ENCODE measurements at places on chromosomes 2 and 18.

DNA sequence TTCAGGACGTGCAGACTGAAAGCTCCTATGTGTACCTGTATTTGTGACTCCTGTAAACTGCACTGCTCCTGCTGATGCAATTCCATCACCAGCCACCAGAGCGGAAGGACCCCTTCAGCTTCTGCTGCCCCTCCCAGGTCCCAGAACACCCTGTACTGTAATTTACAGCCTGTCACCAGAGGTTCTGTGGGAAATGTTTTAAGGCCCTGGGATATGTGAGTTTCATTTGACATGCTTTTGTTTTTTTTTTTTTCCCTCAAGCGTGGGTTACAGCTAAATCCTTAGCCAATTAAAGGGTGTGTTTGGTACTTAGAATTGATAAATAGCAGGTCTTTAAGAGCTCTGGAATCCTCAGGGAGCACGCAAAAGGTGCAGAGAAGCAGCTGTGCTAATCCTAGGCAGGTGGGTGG, 79.4 kb downstream of the KCTD1 start:
- no peak for DNase-seq

- DNase-seq, result no peak
Measured at GRCh38 chr2:181786371-181787228, 104.9 kb upstream of the ITPRID2 start.

GRCh38 chr2:27710640-27711430, 47.1 kb downstream of the SLC4A1AP start:
- no peak for DNase-seq

GRCh38 chr2:65960953-65961352, 474.0 kb upstream of the MEIS1 start:
- DNase-seq, result no peak

- peak; percentile 51 for DNase-seq
Measured at GRCh38 chr2:98140210-98140609, 53.2 kb downstream of the VWA3B start.

- peak; percentile 86 for DNase-seq
Measured at GRCh38 chr2:223725494-223725893, 111.9 kb downstream of the AP1S3 start.

- DNase-seq, result no peak
Measured at GRCh38 chr2:102235491-102235890, 48.7 kb downstream of the IL1RL2 start.

DNA sequence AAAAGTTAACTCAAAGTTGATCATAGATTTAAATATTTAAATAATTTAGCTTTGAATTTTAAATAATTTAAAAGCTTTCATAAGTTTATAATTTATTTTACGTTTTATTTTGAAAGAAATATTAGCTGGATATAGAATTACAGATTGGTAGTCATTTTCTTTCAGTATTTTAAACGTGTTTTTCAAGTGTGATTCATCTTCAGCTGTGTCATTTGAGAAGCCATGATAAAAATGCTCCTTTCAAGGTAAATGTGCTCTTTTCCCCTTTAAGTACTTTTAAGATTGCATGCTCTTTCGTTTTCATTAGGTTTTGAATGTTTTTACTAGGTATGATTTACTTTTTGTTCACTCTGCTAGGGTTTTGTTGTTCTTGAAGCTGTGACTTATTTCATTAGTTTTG, 116.8 kb upstream of the FIGN start:
- no peak for DNase-seq

DNA sequence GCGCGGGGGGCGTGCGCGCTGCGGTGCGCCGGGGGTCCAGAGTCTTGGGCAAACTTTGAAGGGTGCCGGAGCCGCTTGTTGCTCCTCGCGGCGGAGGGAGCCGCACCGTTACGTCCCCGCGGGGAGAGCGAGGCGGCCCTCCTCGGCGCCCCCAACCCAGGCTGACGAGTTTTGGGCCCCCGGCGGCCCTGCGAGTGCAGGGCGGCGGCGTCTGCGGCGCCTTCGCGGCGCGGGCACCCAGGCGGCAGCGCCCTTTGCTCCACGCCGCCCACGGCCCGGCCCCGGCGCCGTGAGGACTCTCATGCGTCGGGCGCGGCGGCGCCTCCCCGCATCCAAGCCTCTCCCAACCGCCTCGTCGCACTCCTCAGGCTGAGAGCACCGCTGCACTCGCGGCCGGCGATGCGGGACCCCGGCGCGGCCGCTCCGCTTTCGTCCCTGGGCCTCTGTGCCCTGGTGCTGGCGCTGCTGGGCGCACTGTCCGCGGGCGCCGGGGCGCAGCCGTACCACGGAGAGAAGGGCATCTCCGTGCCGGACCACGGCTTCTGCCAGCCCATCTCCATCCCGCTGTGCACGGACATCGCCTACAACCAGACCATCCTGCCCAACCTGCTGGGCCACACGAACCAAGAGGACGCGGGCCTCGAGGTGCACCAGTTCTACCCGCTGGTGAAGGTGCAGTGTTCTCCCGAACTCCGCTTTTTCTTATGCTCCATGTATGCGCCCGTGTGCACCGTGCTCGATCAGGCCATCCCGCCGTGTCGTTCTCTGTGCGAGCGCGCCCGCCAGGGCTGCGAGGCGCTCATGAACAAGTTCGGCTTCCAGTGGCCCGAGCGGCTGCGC, 814 bp downstream of the FZD7 start:
- DNase-seq, result peak; percentile 54

- no peak for DNase-seq
Measured at GRCh38 chr2:159792599-159792998, 5.4 kb downstream of the CD302 start.

DNA sequence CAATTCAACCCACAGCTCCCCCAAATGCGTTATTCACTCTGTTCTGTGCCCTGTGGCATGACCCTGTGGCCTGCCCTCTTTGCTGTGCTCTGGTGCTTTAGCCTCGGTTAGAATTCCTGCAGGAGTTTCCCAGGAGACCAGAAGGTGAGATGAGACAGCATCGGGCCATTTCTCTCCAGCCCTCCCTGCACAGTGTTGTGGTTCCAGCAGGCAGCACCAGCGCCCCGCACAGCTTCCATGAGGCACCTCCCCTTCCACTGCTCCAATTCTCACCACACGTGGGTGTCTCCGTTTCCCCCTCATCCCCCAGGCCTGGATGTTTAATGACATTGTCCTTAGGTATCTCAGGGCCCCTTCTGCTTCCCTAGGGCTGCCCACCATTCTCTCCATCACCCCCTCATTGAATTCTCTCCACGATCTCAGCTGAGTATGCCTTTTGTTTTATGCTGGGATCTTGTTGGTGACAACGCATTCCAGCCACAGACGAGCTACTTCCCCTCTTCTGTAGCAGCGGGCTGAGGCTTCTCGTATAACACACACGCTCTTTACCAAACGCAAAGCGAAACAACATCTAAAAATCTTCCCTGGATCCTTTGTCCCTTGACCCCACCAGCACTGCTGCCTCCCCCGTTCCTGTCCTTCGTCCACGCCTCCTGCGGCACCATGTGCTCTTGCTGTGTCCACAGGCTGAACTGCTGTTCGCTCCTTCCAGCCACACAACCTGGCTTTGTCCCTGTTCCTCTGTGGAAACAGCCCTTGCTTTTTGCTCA, 35.1 kb downstream of the ACKR3 start:
- no peak for DNase-seq

DNA sequence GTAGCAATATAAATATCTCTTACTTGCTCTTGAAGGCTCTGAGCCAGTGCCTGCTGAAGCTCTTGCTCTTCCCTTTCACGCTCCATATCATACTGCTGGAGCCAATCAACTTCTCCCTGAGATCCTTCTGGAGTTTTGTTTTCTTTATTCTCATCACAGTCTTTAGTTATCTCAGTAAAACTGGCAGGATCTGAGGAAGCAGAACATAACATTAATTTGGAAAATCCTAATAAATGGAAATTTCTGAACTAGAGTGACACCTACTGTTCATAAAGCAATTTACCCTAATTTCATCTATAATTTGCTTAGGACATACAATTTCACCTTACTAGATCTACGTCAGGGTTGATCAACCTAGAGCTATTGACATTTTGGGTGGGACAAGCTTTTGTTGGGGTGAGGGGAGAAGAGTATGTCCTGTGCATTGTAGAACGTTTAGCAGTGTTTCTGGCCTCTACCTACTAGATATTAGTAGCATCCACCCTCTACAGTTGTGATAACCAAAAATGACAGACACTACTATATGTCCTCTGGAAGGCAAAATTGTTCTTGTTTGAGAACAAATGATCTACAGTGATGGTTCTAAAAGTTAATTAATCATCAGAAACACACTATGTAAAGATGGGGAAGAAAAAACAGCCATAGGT, 47.2 kb downstream of the VIL1 start:
- no peak for DNase-seq

DNA sequence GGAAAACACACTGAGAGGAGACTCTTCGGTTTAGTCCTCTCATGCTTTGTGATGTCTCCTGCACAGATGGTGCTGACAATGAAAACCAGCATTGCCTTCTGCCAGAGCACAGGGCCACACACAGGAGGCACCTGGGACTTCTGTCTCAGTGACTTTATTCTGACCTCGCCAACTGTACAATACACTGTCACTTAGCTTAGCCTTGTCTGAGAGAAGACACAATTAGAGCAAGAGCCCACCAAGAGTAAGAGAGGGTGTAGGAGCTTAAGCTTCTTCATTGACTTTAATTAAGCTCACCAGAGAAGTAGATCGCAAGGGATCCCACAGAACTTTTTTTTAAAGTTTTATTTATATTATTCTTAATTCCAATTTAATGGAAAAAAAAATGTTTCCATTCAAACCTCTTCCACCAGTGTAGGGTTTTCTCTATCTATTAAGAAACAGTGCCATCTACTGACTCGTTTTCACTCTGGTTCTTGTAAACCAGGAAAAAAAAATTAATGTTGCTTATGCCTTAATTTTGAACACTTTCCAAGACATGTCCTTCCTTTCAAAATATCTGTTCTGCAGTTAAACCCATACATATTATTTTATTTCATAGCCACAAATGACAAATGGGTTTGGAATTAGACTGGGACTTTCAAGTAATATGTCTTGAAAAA, 42.4 kb upstream of the DDX18 start:
- no peak for DNase-seq

DNA sequence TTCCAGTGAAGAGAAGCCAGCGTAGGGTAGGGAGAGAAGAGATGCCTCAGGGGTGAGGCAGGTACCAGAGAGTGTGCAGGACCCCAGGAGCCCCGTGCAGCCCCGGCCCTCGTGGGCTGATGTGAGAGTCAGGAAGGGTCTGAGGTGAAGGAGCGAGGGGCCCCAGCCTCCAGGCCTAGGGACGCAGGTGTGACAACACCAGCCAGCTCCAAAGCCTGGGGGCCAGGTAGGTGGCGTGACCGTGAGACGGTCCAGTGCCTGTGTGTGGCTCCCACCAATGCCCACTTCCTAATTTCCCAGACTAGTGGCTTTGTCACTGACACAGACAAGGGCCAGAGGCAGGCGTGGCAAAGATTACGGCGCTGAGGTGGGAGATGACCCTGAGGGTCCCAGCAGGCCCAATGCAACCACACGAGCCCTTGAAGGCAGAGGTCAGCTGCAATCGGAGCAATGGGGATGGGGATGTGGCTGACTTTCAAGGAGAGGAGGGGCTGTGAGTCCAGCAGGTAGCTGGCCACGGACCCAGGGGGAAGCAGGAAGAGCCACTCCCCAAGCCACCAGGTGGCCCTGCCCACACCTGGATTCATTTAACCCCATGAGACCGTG, 86.0 kb upstream of the SNTG2 start:
- no peak for DNase-seq

DNA sequence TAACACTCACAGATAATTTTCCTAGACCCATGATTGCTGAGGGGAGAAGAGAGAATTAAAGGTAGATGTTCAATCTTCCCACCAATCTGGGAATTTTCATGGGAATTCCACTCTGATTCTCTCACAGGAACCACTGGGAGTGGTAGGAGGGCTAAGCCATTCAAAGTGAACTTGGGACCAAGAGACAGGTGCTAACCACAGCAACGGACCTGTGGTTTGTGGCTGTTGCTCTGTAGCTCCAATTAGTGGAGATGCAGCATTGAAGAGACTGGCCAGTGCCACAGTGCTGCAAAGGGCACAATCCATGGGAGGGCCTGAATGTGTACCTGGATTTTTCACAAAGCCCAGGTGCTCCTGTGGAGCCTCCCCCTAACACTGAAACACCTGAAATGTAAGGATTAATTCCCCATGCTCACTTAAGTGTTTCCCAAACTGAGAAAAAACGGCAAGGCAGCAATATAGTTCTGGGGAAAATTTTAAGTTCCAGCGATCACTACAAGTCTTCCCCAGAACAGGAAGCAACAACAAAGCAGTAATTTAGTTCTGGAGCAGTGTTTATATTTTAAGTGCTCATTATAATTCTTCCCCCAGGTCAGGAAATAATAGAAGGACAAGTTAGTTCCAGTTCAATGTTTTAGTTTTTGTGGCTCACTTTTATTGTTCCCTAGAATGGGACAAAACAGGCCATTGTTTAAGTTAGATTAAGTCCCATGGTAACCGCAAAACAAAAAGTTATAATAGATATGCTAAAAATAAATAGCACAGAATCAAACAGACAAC, 1045.8 kb downstream of the CNTNAP5 start:
- no peak for DNase-seq

DNA sequence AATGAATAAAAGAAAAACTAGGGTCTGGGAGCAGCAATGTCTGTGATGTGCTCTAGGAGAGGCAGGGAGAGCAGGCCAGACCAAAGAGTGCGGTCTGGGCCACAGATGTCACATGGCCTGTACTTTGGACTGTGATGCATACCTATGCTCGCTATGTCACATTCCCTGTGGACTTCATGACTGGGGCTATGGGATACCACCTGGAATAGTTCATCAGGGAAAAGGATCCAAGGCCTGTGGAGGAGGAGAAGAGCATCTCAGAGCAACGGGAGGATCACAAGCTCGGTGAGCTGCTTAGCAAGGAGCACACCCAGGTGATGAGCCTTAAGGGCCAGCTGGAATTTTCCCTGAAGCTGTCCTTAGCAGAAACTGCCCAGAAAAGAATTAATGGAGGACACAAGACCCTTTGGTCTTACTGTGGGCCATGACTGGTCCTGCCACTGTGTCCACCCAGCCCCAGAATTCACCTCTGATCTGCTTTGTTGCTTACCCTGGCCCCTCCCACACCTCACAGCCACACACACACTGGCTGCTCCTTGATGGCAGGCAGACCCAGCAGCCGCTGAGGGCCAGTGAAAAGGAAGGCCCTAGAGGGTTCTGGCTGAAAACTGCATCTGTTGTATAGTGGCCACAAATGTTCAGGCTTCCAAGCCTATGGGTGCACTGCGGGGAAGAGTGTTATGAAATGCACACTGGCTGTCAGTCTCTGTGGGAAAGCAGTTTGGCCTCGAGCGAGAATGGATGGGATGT, 25.3 kb upstream of the GCC2 start:
- no peak for DNase-seq

- no peak for DNase-seq
Measured at GRCh38 chr2:99748344-99748743, 258.5 kb upstream of the REV1 start.

DNA sequence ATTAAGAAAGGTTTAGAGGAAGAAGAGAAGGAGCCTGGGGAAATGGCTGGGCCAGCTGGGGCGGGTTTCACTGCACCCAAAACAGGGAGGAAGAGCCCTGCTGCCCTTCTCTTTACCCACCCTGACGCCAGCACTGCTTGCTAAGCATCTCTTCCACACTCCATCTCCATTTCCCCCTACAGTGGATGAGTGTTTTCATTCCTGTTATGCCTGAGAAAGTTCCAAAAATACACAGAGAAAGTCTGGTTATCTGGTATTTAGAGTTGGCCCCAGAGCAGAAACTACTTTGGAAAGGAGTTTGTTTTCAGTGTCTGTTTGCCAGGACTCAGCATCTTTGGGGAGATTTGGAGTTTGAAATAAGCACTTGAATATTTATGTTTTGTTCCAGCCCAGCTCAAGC, 451.0 kb downstream of the SLC4A3 start:
- DNase-seq, result peak; percentile 37
